Sciatic nerve (tissue), 2 donors: ENCODE measurements at places on chromosomes 4 and X.

- peak; percentile 57 for DNase-seq
These were observed at the start of gene DMD for GRCh38 chrX:33211356-33212260. TSS of gene DMD (minus strand) at chrX:33211549. CDS start at chrX:33211312, 237 bp downstream.

DNA sequence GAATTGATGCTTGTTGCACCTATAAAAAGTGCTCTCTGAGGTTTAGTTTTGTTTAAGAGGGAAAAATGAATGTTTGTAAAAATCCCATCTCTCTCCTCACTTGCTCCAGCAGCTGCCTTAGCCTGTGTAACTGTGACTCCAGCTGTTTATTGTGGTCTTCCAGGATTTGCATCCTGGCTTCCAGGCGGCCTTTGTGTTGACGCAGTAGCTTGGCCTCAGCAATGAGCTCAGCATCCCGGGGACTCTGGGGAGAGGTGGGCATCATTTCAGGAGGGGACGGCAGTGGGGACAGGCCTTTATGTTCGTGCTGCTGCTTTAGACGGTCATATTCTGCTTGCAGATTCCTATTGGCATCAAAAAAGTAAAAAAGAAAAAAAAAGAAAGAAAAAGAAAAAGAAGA is 75.3 kb upstream of the FTHL17 start:
- DNase-seq = no peak

DNA sequence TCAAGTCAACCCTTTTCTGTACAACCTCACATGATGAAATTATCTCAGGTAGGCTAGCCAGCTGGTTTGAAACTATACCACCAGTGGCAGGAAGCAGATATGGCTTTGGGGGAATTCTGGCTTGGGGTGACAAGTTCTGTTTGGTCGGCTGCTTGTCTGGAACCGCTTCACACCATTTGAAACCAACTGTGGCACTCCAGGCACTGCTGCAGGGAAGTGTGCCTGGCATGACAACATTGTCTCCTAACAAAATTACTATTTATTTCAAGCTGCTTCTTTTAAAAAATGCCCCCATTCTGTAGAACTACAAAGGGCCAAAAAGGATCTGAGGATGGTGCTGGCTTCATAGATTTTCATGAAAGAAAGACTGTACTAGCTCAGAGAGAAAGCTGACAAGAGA is 37.1 kb upstream of the GPM6B start:
- no peak for DNase-seq

- no peak for DNase-seq
These were observed 12.8 kb upstream of the STBD1 start for GRCh38 chr4:76293772-76294171.

DNA sequence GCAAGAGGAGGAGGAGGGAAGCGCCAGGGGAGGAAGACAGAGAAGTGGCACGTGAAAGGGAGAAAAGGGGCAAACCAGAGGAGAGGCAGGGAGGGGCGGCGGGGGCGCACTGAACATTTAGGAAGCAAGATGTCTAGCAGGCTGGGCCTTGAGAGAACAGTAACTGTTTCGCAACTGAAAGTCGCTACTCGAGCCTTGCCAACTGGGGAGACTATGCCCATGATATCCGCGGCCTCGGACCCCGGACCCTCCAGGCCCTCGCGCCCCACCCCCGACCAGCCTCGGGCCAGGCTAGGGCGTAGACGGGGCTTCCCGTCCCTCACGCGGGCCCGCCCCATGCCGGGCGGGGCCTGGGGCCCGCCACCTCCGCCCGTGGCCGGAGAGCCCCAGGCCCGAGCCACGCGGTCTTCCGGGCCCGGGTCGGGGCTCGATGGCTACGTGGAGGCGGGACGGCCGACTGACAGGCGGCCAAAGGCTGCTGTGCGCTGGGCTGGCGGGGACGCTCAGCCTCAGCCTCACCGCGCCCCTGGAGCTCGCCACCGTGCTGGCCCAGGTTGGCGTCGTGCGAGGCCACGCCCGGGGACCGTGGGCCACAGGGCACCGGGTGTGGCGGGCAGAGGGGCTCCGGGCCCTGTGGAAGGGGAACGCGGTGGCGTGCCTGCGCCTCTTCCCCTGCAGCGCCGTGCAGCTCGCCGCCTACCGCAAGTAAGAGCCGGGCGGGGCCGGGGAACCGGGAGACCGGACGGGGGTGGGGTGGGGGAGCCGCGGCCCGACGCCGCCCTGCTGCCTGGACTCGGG is at the start of gene SLC25A43:
SLC25A43 (plus strand) TSS at position 363 of the 798 bp plus-strand sequence; CDS start at position 431, 68 bp downstream.
- peak; percentile 64 for DNase-seq

GRCh38 chr4:25879991-25880651 is 17.3 kb upstream of the SEL1L3 start:
- no peak for DNase-seq

GRCh38 chrX:41634284-41634683 is 54.5 kb upstream of the GPR34 start:
- DNase-seq = no peak

DNA sequence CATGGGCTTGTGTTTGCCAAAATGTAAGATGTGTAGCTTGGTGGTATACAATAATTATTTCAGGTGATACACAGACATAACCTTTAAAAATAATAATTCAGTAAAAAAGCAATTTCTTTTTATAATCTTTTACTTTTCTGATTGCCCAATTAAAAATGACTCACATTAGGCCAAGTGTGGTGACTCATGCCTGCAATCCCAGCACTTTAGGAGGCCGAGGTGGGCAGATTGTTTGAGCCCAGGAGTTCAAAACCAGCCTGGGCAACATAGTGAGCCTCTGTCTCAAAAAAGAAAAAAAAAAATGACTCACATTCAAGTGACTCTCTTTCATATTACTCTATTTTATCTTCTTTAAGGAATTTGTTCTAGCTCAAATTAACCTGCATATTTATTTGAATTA is 449.4 kb upstream of the HTR2C start:
- no peak for DNase-seq

GRCh38 chr4:56086073-56086541 is 137.4 kb downstream of the CEP135 start:
- no peak for DNase-seq
